Stimulated activated CD4-positive, alpha-beta T cell treated with anti-CD3 and anti-CD28 coated beads, TNF-alpha, amount 100 ng/mL, for 24 hours (primary cell): ENCODE measurements at places on chromosomes 1 and 21.

DNA sequence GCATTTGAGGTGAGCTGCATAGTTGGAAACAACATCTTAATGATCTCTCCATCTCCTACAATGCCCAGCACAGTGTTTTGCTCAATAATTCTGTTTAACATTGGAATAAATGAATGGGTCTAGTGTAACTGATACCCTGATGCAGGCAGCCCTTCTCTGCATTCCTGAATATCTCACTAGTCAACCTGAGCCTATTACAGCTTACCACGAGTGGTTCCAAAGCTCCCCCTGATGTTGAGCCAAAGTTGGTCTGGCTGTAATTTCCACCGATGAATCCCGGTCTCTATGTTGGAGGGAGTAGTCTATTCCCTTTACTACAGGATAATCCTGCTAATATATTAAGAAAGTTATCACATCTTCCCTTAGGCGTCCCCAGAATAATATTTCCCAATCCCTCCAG is 63.8 kb downstream of the ZBTB18 start:
- DNase-seq: no peak

DNA sequence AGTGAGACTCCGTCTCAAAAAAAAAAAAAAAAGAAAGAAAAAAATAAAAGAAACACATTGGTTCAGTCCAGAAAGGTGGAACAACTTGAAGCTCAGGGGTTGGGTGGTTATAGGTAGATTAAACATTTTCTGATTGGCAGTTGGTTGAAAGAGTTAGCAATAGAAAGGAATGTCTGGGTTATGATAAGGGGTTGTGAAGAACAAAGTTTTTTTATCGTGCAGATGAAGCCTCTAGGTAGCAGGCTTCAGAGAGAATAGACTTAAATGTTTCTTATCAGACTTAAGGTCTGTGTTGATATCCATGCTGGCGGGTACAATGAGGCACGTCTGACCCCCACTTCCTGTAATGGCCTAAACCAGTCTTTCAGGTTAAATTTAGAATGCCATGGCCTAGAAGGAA is 45.0 kb upstream of the PDE9A start:
- DNase-seq: no peak

GRCh38 chr1:16918371-16918770 is 3.4 kb upstream of the CROCC start:
- no peak for DNase-seq

GRCh38 chr21:26171258-26172100 is 909 bp upstream of the APP start:
- DNase-seq: no peak

DNA sequence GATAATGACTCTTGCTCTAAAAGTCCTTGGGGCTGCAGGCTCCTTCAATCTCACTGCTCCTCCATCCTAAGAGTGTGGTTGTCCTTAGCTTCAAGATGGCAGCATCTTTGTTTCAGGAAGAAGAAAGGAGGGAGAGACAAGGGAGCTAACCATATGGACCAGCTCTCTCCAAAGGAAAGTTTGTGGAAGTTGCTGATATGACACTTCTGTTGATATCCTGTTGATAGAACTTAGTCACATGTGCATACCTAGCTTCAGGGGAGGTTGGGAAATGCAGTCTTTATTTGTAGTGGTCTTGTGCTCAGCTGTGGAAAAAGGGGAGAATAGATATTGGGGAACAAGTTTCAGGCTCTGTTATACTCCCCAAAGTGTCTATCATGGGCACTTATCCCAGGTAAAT is 186.9 kb downstream of the GIPC2 start:
- no peak for DNase-seq

DNA sequence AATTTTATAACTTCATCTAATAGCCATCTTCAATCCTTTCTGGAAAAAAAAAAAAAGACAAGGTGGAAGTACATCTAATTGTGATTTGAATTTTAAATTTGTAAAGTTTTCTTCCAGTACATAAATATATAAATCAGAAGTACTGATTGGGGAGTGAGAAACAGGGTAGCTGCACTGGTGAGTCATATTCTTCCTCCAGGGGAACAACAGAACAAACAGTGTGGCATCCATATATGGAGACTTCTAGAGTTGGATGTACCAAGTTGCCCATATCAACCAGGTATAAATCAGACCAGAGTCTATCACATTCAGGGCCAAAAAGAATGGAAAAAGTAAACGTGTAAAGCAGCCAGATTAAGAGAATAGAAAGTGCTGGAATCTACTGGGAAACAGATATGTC is 66.0 kb upstream of the NRIP1 start:
- no peak for DNase-seq

- no peak for DNase-seq
These were observed 34.4 kb upstream of the COP1 start for GRCh38 chr1:176241385-176242015.

DNA sequence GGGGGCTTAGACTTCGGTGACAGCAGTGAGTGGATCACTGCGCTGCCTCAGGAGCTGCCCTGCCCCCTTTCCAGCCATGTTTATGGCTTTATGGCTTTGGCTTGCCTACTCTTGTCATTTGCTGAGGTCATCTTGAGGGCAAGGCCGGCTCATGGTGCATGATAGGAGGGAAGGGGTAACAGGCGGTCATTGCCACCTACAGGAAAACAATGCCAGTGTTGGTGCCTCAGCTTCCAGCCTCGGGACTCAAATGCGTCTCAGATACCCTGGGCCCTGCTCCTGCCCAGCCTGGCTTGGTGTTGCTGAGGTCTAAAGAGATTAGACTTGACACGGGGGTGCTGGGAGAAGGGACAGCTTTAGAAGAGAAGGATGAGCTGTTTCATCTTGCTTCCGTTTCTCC is 14.5 kb downstream of the KDF1 start:
- DNase-seq: no peak

DNA sequence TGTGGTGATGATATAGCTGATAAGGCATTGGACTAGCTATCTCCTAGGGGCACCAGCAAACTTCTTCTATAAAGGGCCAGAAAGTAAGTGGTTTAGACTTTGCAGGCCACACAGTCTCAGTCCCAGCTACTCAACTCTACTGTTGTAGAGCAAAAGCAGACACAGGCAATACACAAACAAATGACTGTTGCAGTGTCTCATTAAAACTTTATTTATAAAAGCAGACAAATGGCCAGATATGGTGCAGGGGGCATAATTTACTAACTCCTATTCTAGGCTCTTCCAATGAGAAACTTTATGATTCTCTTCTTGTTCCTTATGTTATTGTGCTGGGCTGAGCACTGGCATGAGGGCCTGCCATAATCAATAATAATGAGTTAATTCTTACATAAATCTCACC is 176.8 kb upstream of the POU3F1 start:
- DNase-seq: no peak

DNA sequence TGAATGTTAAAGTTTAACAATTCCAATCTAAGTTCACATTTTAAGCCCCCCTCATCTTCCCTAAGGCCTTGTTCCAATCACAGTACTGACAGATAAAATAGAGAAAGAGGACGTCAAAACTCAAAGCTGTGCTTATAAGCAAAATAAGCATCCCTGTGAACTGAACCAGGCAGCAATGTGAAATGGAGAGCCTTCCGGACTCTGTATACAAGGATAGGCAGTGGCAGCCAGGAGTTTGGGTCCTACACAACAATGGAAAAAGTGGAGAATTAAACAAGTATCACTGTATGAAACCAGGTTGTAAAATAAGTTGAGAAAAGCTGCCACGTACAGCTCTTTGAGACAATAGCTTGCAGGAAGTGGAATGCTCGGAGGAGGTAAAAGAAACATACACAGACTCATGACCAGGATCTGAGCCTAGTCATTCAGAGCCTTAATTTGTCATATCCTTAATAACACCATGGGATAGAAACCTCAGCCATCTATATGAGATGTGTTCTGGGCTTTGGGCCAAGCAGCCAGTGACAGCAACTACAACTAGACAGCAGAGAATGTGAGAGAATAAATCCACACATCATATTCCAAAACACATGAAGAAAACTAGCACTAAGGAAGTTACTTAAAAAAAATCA is 55.2 kb upstream of the PALMD start:
- DNase-seq: no peak

DNA sequence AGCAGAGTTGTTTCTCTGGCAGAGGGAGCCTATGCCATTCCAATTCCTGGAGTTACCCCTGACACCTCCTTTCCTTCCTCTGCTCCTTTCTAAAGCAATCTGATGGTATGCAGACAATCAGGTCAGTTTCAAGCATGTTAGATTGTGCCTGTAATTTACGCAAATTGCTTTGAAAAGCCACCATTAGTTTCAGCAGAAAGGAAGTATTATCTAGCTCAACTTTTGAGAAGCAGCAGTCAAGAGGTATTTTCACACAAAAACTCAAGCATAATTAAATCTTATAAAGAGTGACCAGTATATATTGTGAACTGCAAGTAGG is 2.2 kb downstream of the ERRFI1 start:
- no peak for DNase-seq
